ENCODE measurements at places on chromosomes 16 and 17.

GRCh38 chr16:16887193-16887592 is 508.3 kb downstream of the NPIPA7 start:
- no peak for DNase-seq

- no peak for DNase-seq
Observed at GRCh38 chr16:49437344-49437743, 63.7 kb downstream of the C16orf78 start.

GRCh38 chr16:56616608-56617211 is 8.3 kb downstream of the MT2A start:
- DNase-seq: no peak

GRCh38 chr17:64320613-64321553 is 57.8 kb upstream of the TEX2 start:
- peak; percentile 64 for DNase-seq

DNA sequence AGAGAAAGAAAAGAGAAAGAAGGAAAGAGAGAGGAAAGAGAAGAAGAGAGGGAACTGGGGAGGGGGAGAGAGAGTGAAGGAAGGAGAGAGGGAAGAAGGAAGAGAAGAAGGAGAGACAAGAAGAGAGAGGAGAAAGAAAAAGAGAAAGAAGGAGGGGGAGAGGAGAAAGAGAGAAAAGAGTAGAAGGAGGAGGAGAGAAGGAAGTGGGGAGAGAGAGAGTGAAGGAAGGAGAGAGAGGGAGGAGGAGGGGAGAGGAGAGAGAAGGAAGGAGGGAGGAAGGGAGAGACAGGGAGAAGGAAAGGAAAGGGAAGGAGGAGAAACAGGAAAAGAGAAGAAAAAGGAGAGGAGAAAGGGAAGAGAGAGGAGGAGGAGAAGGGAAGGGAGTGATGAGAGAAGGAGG is 208.5 kb downstream of the MAF start:
- DNase-seq: no peak

- peak; percentile 60 for DNase-seq
Observed at GRCh38 chr17:33674685-33675084, 381.6 kb upstream of the ASIC2 start.

DNA sequence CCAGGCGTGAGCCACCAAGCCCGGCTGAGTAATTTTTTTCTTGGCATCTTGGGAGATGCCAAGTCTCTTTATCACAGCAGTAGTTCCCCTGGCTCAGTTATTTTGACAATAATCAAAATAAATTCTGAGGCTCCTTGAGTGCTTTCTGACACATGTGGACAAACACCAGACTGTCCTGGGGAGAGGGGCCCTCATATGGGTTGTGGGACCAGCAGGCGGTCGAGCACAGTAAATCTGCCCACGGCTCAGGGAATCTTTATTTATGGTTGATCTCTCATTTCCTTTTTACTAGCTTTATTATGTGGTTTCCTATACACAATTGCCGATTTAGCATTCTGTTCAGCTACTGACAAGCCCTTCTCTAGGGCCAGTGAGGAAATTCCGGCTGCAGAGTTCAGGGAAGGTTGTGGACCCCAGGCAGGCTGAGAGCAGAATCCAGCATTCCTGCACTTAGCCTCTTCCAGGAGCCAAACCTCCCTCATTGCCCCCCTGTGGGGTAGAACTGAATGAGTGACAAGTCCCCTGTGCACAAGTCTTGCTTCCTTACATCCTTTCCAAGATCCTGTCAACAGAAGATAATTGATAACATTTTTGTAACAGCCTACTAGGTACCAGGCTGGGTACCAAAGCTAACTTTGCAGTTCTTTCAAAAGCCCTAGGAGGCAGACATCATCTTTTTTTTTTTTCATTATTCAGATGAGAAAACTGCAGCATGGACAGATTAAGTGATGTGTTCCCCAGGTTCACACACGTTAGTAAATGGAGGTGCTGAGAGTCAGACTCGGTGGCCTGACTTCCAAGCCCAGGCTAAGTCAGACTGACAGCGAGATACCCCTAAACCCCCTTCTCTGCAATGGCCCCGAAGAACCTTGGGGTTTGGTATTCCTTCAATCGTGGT is 40.2 kb downstream of the HS3ST3B1 start:
- no peak for DNase-seq

GRCh38 chr17:78559749-78560368 is 17.3 kb downstream of the DNAH17 start:
- peak; percentile 62 for DNase-seq

GRCh38 chr17:9241371-9241712 is 220.0 kb downstream of the NTN1 start:
- no peak for DNase-seq

DNA sequence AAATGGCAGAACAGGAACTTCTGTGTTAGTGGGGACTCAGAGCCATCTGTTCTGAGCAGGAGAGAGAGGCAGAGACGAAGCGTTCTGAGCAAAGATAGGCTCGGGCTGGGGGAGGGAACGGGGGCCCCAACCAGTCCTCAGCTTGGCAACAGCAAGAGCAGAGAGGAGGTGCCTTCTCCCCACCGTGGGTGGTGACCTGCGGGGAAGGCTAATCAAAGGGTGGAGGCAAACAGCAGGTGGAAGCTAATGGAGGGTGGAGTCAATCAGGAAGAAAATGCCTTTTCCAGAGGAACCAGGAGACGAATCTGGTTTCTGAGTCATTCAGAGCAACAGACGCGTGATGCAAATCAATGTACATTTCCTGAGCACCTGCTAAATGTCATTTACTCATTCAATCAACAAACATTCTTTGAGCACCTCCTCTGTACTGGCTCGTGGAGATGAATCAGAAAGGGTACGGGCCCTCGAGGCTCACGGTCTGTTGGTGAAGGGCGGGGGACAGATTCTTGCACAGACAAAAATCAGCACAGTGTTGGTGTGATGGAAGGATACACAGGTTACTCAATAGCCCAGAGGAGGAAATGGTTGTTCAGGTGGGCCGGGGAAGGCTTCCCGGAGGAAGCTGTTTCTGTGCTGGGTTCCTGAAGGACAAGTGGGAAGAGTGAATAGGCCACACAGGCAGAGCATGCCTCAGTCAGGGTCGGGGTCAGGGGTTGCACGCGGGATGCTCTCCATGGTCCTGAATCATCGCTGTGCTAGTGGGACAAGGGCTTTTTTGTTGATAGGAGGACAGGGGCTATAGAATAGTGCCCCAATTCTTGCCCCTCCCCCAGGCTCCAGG is 5.7 kb upstream of the SPNS2 start:
- peak; percentile 38 for DNase-seq

DNA sequence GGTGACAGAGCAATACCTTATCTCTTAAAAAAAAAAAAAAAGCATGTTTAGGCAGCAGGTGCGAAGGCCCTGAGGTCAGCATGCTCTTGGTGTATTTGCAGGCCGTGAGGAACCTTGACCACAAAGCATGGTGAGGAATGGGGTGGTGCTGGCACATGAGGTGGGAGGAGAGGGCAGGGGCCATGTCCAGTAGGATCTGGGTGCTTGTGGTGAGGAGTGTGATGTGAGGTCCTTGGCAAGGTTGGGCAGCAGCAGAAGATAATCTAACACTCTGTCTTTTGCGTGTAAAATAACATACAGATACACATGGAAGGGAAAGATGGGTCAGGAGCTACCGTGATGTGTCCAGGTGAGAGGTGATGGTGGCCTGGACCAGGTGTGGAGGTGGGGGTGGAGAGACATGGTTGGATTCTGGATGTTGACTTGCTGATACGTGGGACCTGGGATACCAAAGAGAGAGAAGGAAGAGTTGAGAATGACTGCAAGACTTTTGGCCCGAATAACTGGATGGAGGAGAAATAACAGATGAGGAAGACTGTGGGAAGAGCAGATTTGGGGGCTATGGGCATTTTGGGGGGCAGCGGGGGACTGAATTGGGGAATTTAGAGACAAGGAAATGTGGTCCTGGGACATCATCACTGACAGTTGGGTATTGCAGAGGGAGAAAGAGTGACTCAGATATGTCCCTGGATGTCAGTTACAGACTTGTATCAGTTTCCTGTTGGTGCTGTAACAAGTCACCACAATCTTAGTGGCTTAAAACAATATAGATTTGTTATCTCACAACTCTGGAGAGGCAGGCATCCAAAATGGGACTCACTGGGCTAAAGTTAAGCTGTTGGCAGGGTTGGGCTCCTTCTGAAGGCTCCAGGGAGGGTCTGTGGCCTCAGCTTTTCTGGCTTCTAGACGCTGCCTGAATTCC is 274.9 kb downstream of the HAPSTR1 start:
- peak; percentile 45 for DNase-seq

DNA sequence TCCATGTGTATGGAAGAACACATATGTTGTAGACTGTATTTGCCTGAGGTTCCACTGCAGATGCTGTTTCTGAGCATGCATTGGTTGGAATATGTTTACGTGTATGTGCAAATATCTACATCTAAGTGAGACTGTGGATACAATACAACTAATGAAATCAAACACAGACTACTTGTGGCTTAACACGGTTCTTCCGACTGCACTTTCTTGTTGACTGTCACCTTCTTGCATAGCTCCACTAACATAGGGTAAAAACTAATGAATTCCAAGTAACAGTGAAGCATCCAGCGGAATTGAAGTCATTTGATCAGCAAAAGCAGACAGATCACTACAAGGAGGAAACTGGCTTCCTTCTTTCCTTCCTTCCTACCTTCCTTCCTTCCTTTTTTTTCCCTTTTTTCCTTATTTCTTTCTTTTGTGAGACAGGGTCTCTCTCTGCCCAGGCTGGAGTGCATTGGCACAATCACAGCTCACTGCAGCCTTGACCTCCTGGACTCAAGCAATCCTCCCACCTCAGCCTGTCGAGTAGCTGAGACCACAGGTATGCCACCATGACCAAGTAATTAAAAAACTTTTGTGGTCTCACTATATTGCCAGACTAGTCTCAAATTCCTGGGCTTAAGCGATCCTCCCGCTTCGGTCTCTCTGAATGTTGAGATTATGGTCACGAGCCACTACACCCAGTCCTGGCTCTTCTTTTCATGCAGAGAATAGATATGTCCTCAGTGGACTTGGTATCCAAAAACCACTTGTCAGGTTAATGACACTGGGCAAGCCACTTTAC is 22.0 kb upstream of the CCL1 start:
- DNase-seq: no peak

GRCh38 chr17:82927661-82928601 is 88.1 kb upstream of the ZNF750 start:
- DNase-seq: no peak

DNA sequence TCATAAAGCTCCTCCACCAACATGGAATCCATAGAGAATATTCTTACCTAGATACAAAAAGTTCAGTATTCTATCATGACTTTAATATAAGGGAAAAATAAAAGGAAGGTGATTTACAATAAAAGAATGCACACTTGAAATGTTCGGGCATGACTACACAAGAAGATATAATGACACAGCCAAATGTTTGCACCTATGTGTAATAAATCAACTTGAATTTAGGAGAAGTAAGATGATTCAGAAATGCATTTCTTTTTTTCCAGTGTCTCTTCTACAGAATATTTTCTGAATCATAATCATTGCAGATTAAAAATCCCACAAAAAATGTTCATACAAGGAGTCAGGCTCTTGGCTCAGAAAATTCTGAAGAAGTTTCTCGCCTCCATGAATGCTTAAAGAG is 404.0 kb upstream of the HSBP1 start:
- DNase-seq: no peak

- no peak for DNase-seq
Observed at GRCh38 chr17:5825717-5826330, 241.5 kb upstream of the NLRP1 start.

- no peak for DNase-seq
Observed at GRCh38 chr17:27038676-27039075, 255.2 kb upstream of the WSB1 start.

GRCh38 chr17:39094607-39095308 is 56.7 kb downstream of the PLXDC1 start:
- DNase-seq: no peak

DNA sequence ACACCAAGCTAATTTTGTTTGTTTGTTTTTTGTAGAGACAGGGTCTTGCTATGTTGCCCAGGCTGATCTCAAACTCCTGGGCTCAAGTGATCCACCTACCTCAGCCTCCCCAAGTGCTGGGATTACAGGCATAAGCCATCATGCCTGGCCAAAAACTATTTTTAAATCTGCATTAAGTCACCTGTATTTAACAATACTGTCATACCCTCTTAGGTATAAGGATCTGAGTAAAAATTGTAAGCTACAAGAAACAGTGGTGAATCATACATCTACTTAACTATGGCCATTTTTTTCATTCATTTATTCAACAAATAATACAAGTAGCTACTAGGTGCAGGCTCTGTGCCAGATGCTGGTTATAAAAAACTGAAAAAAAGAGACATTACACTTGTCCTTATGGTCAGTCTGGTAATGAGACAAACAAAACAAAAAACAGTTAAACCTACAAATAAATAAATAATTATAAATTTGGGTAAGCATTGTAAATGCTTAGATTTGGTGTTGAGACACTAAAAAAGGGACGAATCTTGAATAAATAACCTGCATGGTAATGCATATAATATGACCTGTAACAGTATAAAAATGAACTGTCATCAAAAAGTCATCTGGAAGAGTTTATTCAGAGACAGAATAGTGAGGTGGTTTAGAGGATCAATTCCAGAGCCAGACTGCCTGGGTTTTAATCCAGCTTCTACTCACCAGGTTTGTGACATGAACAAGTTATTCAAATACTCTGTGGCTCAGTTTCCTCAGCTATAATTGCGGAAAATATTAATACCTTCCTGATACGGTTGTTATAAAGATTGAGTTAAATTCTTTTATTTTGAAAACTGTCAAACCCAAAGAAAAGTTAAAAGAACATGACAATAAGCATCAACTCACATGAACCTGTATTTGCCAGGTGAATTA is 26.8 kb downstream of the BRIP1 start:
- DNase-seq: no peak

GRCh38 chr17:46822388-46822921 is 4.0 kb upstream of the WNT3 start:
- no peak for DNase-seq

GRCh38 chr16:79303206-79303605 is 297.3 kb downstream of the MAF start:
- no peak for DNase-seq

DNA sequence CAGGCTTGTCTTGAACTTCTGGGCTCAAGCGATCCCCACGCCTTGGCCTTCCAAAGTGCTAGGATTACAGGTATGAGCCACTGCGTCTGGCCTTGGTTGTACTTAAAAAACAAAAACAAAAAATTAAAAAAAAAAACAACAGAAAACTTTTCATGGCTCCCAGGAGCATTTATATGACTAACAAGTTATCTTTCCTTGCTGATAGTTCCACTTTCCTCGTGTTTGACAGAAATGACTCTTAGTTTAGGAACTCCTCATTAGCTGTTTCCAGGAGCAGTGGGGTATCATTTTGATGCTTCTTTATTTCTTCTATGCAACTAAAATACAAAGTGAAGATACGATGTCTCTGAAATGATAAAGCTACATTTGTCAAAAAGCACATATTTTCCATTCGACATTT is 165.4 kb downstream of the PRKCA start:
- no peak for DNase-seq

DNA sequence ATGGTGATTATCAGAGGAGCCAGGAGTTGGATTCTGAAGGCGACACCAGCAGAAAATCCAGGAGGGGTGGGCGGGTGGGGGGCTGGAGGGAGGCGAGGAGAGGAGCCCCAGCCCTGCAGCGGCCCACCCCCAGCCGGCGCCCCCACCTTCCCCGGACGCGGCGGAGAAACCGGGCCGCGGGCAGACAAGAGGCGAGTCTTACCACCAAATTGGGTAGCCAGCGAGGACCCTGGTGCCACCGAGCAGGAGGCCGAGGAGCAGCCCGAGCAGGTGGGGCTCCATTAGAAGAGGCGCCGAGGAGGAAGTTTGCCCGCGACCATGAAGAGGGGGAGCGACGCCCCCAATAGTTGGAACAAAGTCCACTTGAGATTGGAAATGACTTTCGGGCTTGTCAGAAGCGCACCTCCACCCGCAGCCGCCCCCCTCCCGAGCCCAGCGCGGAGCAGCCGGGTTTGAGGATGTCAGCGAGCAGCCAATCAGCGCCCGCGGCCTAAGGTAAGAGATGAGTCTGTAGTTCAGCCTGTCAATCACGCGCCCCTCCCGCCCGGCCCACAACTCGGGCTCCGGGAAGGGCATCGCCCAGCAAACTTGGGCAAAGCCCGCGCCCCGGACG is at the start of gene WNT3:
Gene WNT3 (minus strand): TSS at position 377 of the 613 bp plus-strand sequence. CDS start 95 bp downstream, at position 282.
- no peak for DNase-seq
